EL (cell line): ENCODE measurements at places on chromosomes 6 and 20.

DNA sequence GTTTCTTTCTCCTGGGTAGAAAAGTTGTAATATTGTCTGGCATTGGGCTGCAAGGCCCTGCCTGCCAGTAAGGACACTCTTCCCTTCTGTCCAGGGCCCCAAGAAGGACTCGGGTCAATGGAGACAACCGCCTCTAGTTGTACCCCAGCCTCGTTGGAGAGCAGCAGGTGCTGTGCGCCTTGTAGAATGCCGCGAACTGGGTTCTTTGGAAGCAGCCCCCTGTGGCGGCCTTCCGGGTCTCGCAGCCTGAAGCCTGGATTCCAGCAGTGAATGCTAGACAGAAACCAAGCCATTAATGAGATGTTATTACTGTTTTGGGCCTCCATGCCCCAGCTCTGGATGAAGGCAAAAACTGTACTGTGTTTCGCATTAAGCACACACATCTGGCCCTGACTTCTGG lies 37.0 kb downstream of the PLCG1 start:
- DNase-seq: no peak

DNA sequence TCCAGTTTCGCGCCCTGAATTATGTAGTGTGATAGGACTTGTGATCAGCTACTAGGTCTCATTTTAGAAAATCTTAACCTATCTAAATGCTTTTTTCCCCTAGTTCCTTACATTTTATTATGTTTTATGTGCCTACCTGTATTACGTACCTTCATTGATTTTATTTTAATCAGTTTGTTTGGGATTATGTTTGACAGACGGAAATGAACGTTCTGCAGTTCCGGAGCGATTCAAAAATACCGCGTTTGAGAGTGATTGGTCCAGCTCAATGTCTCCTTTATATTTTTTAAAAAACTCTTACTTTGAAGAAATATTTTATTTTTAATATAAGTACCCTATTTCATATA lies 114.3 kb upstream of the BTN3A2 start:
- no peak for DNase-seq

- no peak for DNase-seq
Measured at GRCh38 chr6:18350712-18351111, 36.4 kb upstream of the RNF144B start.

DNA sequence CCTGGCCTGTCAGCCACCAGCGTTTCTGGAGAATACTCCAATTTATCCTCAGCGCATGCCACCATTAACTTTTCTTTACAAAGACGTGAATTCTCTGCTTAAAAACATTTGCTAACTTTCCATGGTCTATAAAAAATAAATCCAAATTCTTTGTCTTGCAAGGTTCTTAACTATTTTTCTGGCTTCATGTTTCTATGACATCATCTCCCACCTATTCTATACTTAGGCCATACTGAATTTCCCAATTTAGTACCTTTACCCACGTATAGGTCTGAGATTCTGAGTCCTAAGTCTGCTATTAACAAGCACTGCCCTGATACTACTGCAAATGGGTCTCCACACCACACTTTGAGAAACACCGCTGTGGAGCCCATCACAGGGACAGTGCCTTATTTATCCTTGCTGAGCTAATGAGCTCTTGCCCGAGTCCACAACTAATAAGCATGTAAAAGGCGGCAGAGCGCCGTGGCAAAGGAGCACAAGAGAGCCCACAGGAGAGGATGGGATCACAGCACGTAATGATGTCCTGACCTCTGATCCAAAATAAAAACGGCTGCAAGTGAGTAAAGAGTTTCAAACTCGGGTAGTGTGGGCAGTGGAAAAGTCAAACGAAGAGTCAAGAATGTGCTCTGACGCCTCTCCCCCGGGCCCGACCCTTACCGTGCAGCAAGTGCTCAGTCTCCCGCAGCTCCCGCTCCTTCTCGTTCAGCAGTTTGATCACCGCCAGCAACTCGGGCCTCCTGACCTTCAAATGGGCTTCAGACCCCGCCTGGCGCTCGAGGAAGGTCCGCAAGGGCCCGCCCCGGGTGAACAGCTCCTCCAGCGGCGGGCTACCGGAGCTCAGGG lies 519 bp downstream of the MTRF1L start:
- DNase-seq: peak; percentile 31

- DNase-seq: peak; percentile 66
Measured at GRCh38 chr6:143160015-143160414, 99.3 kb downstream of the AIG1 start.

DNA sequence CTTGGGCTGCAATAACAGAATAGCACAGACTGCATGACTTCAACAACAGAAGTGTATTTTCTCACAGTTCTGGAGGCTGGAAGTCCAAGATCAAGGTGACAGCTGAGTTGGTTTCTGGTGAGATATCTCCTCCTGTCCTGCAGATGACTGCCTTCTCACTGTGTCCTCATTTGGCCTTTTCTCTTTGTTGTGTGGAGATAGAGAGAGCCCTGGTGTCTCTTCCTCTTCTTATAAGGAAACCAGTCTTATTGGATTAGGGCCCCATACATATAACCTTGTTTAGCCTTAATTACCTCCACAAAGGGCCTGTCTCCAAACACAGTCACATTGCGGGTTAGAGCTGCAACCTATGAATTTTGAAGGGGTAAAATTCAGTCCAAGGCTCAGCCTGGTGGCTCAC lies 57.0 kb upstream of the BMP6 start:
- DNase-seq: no peak

- DNase-seq: peak; percentile 88
Measured at GRCh38 chr6:18501663-18502013, 114.5 kb downstream of the RNF144B start.

- DNase-seq: no peak
Measured at GRCh38 chr6:158900663-158901312, 81.6 kb upstream of the EZR start.

DNA sequence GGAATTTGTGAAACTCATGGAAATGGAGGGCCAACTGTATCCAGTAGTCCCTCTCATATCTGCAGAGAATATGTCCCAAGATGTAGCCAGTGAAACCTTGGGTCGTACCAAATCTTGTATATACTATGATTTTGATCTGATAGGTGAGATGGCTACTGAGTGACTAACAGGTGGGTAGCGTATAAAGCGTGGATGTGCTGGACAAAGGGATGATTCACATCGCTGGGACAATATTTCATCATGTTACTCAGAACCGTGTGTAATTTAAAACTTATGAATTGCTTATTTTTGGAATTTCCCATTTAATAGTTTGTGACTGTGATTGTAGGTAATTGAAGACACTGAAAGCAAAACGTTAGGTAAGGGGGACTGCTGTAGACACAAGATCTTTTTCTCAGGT lies 144.1 kb downstream of the SMAP1 start:
- peak; percentile 1 for DNase-seq

DNA sequence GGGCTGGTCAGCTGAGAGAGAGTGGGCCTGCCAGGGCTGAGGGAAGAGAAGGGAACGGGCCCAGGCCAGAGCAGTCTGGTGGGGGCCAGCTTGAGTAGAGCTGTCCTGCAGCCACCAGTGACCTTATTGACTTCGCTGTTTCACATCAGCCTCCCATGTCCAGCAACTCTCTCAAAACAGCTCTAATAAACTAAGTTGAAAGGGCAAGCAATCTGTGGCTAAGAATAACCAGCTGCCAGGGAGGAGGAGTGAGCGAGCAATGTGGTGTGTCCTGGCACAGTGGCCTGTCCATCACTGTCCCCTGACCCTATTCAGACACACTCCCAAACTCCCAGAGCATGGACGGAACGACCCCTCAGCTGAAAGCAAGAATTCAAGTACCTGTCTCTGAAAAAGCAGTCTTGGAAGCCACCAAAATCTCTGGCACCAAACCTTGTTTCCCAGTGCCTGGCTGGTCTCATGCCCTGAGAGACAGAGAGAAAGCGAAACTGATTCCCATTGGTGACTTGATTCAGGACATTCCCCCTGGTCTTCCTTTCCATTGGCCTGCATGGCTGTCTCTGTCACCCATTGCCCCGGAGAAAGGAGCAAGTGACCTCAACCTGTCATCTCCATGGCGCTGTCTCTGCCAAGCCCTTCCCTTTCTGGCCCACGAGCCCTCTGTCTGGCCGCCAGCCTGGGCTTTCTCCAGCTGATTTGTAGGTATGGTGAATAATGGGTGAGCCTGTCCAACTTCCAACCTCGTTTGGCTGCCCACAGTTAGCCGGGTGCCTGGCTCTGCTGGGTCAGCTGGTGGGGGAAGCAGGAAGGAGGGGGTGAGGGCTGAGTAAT lies at the start of gene DDO:
Gene DDO, minus strand, starts transcription at position 490 of the 831 bp plus-strand sequence. CDS start 2,113 bp downstream, outside the sequence.
- peak; percentile 56 for DNase-seq

- no peak for DNase-seq
Measured at GRCh38 chr6:158328952-158329351, 16.7 kb downstream of the TULP4 start.
